Purkinje cell (primary cell): ENCODE measurements at places on chromosomes 16 and 17. TPM values are rescaled to one million over a fixed set of nuclear protein-coding genes. Genes with fewer than 3 reads are reported as not detected.

Gene SOST
- not detected in 2 replicates for polyA plus RNA-seq

Gene TEDC2
- polyA plus RNA-seq, result 0.21 and 0.22 TPM in 2 replicates

Gene C16orf96
- polyA plus RNA-seq, result not detected in 2 replicates

Gene TRPV2
- 2.7 TPM in 1 of 2 replicates, not detected in the other for polyA plus RNA-seq

Gene TBCD
- polyA plus RNA-seq, result 58.6 and 64.5 TPM in 2 replicates

Gene MGRN1
- polyA plus RNA-seq, result 0.22 and 1.2 TPM in 2 replicates

Gene SNX20
- not detected in 2 replicates for polyA plus RNA-seq

Gene ACSF3
- 4.7 and 5.4 TPM in 2 replicates for polyA plus RNA-seq

Gene PRKCB
- polyA plus RNA-seq, result 3.5 and 47.9 TPM in 2 replicates

Gene MSLN
- polyA plus RNA-seq, result not detected in 2 replicates

Gene AATK
- 0.48 and 0.56 TPM in 2 replicates for polyA plus RNA-seq

Gene MRPL10
- polyA plus RNA-seq, result 21.8 and 31.4 TPM in 2 replicates

Gene AURKB
- 0.82 TPM in 1 of 2 replicates, not detected in the other for polyA plus RNA-seq

Gene ZFHX3
- polyA plus RNA-seq, result 0.07 and 2.2 TPM in 2 replicates

Gene PTGES3L
- polyA plus RNA-seq, result 0.23 TPM in 1 of 2 replicates, not detected in the other

Gene UTS2R
- polyA plus RNA-seq, result not detected in 2 replicates

Gene HOXB3
- not detected in 2 replicates for polyA plus RNA-seq

Gene TMC6
- polyA plus RNA-seq, result not detected in 2 replicates

Gene CHST5
- 0.14 TPM in 1 of 2 replicates, not detected in the other for polyA plus RNA-seq

Gene GAS2L2
- polyA plus RNA-seq, result not detected in 2 replicates

Gene ZDHHC7
- 6.9 and 13.4 TPM in 2 replicates for polyA plus RNA-seq

Gene PABPN1L
- polyA plus RNA-seq, result not detected in 2 replicates

Gene PRSS53
- polyA plus RNA-seq, result not detected in 2 replicates

Gene MARVELD3
- polyA plus RNA-seq, result 0.08 and 0.88 TPM in 2 replicates

Gene SEC14L1
- 55.3 and 64.5 TPM in 2 replicates for polyA plus RNA-seq

Gene HSF5
- polyA plus RNA-seq, result not detected in 2 replicates

Gene MAPK8IP3
- 0.57 and 0.75 TPM in 2 replicates for polyA plus RNA-seq

Gene CTF1
- polyA plus RNA-seq, result 0.15 TPM in 1 of 2 replicates, not detected in the other

Gene TBC1D26
- not detected in 2 replicates for polyA plus RNA-seq

Gene STARD3
- polyA plus RNA-seq, result 0.32 and 1.5 TPM in 2 replicates

Gene PRSS8
- not detected in 2 replicates for polyA plus RNA-seq

Gene GPRC5C
- 2.0 and 2.9 TPM in 2 replicates for polyA plus RNA-seq

Gene G6PC1
- not detected in 2 replicates for polyA plus RNA-seq
